ENCODE measurements at places on chromosomes 6 and 20. TPM values are rescaled to one million over a fixed set of nuclear protein-coding genes. Genes with fewer than 3 reads are reported as not detected.

DNA sequence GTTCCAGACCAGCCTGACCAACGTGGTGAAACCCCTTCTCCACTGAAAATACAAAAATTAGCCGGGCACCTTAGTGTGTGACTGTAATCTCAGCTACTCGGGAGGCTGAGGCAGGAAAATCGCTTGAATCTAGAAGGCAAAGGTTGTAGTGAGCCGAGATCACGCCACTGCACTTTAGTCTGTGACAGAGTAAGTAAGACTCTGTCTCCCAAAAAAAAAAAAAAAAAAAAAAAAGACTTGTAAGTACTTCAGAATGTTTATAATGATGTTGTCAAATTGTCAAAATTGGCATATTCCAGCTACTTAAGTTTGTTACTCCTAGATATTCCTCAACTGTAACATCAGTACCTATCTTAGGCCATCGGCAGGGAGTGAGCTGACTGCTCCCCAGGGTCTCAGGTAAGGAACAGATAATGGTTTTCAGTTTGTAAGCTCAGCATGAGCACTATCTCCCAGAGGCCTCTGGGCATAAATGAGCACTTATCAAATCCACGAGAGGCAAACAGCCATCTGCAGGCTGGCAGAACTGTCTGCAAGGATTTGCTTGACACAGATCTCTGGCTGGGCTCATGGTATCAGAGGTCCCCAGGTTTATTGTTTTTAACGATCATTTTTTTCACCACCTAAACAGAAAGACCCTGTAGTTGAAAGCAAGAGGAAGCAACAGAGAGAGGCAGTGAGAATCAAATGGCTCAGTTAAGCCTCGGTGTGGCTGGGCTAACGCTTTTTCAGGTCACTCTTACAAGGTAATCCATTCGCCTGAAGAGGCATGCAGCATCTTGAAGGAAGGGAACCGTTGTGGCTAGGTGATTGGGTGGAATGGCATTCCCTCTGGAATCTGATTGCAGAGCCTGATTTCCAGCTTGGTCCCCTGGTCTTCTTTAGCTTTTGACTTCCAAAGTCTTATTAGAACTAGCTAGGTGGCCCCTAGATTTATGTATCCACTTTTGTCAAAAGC, 115.9 kb downstream of the LY86 start:
- DNase-seq = no peak

The HLA-DQB2 gene
- not detected for total RNA-seq

DNA sequence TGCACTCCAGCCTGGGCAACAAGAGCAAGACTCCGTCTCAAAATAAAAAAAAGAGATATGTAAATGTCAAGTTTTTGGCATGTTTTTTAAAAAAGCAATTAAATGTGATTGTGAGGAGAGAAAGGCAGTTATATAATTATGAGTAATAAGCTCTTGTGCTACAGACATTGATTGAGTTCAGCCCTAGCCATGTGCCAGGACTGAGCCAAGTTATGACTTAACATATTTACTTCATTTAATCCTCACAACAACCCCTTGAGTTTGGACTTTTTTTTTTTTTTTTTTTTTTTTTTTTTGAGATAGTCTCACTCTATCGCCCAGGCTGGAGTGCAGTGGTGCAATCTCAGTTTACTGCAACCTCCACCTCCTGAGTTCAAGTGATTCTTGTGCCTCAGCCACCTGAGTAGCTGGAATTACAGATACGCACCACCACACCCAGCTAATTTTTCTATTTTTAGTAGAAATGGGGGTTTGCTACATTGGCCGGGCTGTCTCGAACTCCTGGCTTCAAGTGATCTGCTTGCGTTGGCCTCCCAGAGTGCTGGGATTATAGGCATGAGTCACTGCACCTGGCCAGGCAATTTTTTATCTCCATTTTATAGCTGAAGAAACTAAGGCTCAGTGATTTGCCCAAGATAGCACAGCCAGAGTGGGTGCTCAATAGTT, 15.0 kb upstream of the CSE1L start:
- no peak for DNase-seq

- DNase-seq = no peak
These were observed 14.8 kb upstream of the VNN1 start for GRCh38 chr6:132728616-132729015.

DNA sequence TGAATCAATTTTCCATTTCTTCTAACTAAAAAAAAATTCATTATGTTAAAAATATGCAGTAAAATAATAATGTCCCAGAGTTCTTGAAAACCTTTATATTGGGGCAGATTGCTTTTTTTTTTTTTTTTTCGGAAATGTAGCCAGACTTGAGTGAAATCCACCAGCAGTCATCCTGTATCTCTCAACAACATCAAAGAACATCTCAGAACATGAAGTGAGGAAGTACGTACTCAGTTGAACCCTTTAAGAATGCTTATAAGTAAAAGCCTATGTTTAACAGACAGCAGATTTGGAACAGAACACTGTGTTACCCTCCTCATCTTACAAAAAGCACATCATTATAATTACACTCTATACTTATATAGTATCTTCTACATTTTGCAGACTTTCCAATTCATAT, 51.0 kb upstream of the SUPT3H start:
- no peak for DNase-seq

- no peak for DNase-seq
These were observed 65.0 kb downstream of the HDDC2 start for GRCh38 chr6:125236536-125237327.
